ENCODE measurements at places on chromosomes 16 and 17.

GRCh38 chr16:60346256-60346655, 1612.1 kb upstream of the GOT2 start:
- no peak for DNase-seq

DNA sequence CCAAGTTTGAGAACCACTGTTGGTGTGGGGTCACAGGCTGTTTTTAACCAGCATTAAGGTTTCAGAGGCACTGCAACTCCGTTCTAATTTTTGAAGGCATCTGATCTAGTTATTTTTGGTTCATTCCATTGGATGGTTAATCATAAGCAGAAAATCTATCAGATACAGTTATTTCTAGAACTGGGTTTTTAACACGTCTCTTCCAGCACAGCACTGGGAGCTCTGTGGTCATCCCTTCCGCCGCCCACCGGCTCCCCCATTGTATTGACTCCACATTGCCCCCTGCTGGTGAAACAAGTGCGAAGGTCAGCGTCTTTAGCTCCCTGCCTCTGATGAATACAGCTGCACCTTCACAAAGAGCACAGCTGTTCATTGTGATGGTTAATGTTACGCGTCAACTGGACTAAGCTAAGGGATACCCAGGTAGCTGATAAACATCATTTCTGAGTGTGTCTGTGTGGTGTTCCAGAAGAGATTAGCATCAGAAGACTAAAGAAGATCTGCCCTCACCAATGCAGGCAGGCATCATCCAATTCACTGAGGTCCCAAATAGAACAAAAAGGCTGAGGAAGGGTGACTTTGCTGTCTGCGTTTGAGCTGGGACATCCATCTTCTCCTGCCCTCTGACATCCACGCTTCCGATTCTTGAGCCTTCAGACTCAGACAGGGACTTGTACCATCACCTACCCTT, 8.5 kb downstream of the CCL18 start:
- no peak for DNase-seq

DNA sequence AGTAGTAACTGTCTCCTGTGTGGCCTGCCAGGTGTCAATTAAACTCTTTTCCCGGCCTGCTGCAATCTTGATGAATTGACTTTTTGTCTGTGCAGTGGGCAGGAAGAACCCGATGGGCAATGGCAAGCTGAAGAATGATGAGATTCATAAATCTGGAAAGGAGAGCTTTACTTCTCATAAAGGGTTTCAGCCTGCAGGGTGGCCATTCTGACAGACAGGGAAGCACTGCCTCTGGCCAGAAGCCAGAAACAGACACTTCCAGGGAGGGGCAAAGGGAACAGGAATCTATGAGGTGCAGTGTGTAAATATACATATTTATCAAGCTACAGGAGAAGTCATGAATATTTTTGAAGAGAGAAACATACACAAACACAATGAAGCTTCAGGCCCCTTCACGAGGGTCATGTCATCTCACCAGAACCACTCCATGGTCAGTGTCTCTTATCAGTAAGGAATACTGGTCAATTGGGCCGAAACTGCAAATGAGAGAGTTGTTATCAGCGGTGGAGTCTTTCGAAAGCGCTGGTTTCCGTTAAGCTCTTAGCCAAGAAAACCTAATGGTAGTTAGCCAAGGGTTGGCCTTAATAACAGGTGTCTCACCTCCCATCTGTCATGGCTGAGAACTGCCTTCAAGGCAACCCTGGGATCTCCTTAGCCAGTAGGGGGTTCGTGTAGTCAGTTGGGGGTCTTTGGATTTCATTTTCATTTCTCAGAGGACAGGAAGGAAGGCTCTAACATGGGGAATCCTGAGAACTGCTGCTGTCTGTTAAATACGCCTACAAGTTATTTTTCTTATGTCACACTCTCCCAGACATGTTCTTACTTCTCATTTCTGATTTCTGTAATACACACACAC, 1.2 kb upstream of the NARF start:
- peak; percentile 58 for DNase-seq

- DNase-seq, result peak; percentile 94
Observed at GRCh38 chr16:88907768-88908167, 41.3 kb upstream of the PABPN1L start.

DNA sequence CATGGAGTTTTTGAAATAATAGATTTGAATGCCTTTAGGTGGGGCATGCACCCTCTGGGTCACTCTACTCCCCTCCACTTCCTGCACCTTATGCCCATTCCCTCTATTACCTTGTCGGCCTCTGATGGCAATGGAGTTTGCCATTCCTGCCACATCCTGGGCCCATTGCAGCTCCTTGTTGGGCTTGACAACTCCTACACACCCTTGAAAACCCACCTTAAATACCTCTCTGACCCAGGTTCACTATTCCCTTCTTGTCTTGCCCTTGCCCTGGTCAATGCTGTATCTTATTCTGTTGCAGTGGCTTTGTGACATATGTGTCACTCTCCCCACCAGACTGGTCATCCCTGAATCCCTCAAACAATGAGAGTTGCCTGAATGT, 2.4 kb downstream of the CCR7 start:
- DNase-seq, result no peak

DNA sequence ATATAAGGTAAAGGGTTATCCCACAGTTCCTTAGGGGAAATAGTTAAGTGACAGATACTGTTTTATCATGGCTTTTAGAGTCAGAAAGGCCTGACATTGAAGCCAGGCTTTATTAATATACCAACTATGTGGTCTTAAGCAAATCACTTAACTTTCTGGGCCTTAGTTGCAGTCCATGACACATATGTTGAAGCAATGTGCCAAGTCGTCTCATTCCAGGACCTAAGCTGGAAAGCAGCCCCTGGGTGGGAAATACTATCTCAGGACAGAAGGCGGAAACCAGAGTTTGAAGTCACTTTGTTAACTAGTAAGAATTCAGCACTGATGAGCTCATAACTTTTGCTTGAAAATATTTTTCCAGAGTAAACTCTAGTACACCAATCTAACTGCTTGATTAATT, 80.0 kb downstream of the USP32 start:
- no peak for DNase-seq

- DNase-seq, result no peak
Observed at GRCh38 chr17:31758646-31759045, 100.4 kb downstream of the COPRS start.

DNA sequence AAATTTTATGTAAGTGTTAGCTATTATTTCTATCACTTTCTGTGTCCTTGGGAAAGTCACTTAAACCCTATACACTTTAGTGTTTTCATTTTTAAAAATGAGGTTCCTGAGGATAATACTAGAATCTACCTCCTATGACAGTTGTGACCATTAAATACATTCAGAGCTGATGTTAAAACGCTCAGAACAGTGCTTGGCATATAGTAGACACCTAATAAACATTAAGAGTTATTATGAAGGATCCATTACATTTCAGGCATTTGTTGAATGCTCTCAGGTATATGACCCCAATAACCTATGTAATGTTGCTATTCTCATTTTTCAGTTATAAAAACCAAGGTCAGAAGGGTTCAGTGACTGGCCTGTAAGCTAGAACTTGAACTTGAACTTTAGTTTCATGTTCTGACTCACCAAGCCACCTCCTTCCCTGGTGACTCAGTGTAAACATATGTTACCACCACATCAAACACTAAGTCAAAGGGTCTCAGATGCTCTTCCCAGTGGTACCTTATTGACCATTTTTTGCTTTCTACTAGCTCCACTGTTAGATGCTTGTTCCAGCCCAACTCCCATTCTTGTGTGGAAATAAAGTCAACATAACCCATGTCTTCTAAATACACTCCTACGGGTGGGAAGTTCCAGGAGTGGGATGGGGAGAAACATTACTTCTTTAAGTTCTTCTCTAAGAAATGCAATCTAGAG, 47.6 kb downstream of the HSD17B2 start:
- DNase-seq, result no peak

DNA sequence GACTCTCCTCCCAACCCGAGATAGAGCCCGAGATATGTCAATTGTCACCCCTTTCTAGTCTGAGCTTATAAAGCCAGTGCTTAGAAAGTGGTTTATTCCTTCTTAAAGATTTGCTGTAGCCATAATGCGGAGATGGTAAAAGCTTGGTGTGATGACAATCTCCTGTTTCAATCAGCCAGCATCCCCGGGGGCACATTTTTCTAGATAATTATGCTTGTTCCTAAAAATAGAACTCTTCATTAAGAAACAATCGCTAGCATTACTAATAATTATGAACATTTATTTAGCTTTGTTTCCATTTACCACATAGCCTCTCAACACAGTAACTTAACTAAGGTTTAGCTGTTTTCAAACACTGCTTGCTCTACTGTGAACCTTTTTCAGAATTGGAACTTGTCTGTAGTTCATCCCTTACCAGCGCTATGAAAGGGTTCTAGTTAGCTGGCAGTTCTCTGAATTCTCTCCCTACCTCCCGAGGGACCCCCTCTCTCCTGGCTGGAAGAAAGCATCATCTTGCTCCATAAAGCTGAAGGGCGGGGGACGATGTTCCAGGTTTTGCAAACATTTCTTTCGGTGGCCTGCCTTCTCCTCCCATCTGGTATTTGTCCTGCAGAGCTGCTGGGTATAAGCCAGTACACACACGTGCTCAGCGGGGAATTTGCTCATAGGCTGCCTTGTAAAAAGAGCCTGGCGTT, 922 bp upstream of the MRPL58 start:
- DNase-seq, result peak; percentile 96

DNA sequence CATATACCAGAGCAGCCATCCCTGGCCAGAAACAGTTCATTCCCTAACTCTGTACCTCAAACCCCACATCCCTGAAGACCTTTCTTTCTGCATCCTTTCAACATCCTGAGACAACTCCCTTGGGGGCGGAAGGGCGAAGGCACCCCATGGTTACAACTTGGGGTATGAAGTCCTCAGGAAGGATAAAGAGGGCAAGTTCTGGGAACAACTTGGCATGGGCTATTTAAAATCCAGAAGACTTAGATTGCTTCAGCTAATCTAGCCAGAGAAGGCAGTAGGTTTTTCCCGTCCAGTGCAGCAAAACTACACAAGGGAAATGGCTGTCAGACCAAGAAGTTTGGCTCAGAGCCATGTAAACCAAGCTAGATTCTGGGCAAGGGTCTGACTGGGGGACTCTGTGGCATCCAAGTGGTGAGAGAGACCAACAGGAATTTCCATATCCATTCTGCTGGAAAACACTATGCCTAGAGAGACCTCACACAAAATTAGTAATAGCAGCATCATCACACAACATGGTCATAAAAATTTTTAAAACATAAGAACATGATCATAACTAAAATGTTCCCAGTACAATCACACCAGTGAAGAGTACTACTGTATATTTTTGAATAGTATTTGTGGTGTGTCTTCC, 113.2 kb downstream of the CDYL2 start:
- peak; percentile 59 for DNase-seq

GRCh38 chr17:14545156-14545906, 244.4 kb downstream of the HS3ST3B1 start:
- no peak for DNase-seq

DNA sequence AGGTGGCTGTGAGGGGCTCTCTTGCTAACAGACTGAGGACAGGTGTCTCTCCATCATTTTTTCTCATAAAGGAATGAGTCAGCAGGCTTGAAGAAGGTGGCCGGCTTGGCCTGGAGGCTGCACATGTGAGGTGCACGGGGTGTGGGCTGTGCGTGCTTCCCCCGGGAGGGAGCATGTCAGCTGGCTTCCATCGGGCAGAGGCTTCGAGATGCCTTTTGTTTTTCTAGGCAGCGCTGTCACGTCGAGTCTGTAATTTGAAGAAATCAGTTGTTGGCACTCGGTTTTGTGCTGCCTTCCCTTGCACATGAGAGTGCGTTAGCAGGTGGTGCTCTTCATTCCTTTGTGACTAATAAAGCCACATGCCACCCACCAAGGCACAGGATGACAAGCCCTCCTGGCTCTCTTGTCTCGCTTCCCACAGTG, 89.7 kb downstream of the NPIPB11 start:
- DNase-seq, result no peak

DNA sequence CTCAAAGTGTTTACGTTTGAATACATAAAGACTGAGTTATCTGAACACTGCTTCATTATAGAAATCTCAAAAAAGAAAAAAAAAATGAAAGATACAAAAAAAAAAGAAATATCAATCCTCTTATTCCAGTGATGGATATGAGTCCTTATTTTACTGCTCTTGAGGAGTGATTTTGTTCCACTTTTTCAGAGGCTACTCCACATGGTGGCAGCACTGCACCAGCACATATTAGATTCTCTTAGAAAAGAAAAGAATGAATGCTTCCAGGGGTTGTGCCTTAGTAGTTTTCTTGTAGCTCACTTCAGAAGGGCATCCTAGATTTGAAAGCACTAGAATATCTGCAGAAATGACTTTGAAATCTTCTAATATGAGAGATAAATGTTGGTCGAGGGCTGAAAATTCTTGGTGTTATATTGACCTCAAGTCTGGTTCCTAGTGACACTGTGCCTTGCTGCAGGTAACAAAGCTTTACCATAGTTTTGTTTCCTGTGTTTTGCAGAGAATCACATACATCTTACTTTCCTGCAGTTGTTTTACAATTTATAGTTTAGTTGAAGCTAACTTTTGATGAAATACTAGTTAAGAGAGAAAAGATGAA, 25.9 kb downstream of the AP2B1 start:
- no peak for DNase-seq

DNA sequence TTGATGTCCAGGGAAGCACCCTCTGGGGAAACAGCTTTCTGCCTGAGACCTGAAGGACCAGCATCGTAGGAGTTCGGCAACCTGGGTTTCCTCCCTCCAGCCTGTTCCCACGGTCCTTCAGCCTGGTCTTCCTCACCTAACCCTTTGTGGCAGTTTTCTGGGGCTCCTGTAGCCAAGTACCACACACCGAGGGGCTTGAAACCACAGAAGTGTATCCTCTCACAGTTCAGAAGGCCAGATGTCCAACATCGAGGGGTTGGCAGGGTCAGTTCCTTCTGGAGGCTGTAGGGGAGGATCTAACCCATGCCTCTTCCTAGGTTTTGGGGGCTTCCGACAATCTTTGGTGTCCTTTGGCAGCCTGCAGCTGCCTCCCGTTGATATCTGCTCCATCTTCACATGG, 381.0 kb upstream of the TNRC6C start:
- DNase-seq, result no peak

DNA sequence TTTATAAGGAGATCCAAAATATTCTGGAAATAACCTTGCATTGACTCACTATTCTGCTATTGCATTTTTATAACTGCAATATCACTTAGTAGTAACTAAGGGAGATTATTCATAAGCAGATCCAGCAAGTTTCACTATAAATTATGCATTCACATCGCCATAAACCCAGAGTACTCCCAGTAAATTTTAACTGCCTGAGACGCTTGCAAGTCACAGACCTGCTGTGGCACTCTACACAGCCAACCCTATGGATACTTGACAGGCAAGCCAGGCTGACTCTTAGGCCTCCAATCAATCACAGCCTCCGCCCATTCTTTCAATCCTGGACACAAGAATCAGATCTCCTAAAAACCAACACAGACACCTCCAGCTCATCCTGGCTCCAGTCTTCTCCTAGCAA, 28.2 kb downstream of the USP31 start:
- peak; percentile 65 for DNase-seq

DNA sequence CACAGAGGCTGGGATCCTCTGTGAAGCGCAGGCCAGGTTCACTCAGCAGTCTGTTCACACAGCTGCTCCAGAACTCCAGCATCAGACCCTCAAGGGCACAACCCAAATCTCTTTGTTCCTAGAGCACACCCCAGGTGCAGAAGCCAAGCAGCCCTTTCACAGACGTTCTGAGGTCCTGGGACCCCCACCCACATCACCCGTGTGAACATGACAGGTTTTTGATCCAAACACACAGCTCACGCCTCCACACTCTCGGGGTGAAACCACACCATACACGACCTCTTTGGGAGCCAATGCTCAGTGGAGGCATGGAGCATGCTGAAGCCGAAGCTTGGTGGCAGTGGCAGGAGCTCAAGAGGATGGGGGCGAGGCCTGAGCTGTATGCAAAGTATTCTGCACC, 97.4 kb downstream of the ZNF778 start:
- DNase-seq, result peak; percentile 63

All from osteoblast (primary cell).